ENCODE measurements at places on chromosomes 4 and X. TPM values are rescaled to one million over a fixed set of nuclear protein-coding genes. Genes with fewer than 3 reads are reported as not detected.

DNA sequence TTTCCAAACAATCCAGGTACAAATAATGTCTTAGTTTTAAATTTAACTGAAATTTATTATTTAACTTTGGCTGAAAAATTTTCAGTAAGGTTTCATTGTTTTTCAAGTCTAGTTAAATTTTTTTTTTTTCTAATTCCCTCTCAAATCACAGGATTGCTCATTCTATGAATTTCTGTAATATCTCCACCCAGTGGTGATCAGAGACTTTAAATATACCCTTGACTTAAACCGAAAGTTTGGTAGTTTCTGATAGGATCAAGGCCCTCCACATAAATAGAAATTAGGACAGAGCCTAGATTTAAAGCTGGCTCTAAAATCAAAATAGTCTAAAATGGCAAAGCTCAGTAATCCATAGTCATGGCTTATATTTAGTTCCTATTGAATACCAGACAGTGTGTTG, 175.4 kb downstream of the TBCK start:
- DNase-seq = no peak
- H3K27me3 ChIP-seq = no peaks in the 10 kb centered on the region
- no peak overlapping the region for H3K27ac ChIP-seq
- no peaks in the 10 kb centered on the region for H3K36me3 ChIP-seq

Gene PPP2R2C
- total RNA-seq = 19.2 TPM

- no peaks in the 10 kb centered on the region for H3K4me1 ChIP-seq
- no peak overlapping the region for H3K27ac ChIP-seq
- no peak overlapping the region for H3K4me3 ChIP-seq
- no peak for DNase-seq
- no peaks in the 10 kb centered on the region for H3K36me3 ChIP-seq
Observed at GRCh38 chr4:119032921-119033685, 102.5 kb upstream of the MYOZ2 start.

Gene SH3RF1
- total RNA-seq = 37.6 TPM

DNA sequence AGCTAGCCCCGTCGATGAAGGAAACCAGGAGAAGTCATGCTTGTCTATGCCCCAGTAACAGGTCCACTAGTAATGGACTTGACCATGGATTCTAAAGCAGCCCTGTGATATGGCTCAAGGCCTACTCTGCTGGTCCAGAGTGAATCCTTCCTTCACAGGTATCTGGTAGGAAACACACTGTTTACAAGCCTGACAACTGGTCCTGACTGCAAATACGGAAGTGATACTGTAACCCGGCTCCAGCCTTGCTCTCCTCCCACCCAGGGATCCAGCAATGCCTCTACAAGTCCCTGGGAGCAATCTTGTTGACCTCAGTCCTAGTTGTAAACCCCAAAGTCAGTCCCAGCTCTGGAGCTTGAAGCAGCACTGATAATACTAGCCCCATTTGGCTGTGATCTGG, 239.2 kb upstream of the GRID2 start:
- no peaks in the 10 kb centered on the region for H3K27me3 ChIP-seq
- no peaks in the 10 kb centered on the region for H3K4me1 ChIP-seq
- DNase-seq = no peak
- no peaks in the 10 kb centered on the region for H3K36me3 ChIP-seq

Gene PDLIM3
- total RNA-seq = 4.3 TPM

Gene USP17L22
- total RNA-seq = not detected

- no peak overlapping the region for H3K27ac ChIP-seq
- no peaks in the 10 kb centered on the region for H3K4me1 ChIP-seq
- no peaks in the 10 kb centered on the region for H3K27me3 ChIP-seq
Observed at GRCh38 chrX:11438767-11439166, 145.6 kb downstream of the AMELX start.

- H3K27ac ChIP-seq = no peak overlapping the region
- H3K36me3 ChIP-seq = no peaks in the 10 kb centered on the region
- H3K4me3 ChIP-seq = no peak overlapping the region
- DNase-seq = no peak
Observed at GRCh38 chrX:46209037-46209436, 336.2 kb downstream of the ZNF674 start.

- H3K27me3 ChIP-seq = no peaks in the 10 kb centered on the region
- H3K36me3 ChIP-seq = no peaks in the 10 kb centered on the region
- no peak overlapping the region for H3K4me3 ChIP-seq
- no peaks in the 10 kb centered on the region for H3K4me1 ChIP-seq
- H3K27ac ChIP-seq = no peak overlapping the region
Observed at GRCh38 chrX:17590892-17591740, 146.2 kb upstream of the SCML1 start.

Gene CSAG2
- total RNA-seq = 0.35 TPM

- no peaks in the 10 kb centered on the region for H3K27me3 ChIP-seq
- DNase-seq = peak; percentile 77
- no peak overlapping the region for H3K27ac ChIP-seq
- H3K4me3 ChIP-seq = no peak overlapping the region
- H3K36me3 ChIP-seq = no peaks in the 10 kb centered on the region
- H3K4me1 ChIP-seq = no peaks in the 10 kb centered on the region
Observed at GRCh38 chrX:31036895-31037294, 34.9 kb downstream of the FTHL17 start.

Gene DGAT2L6
- total RNA-seq = not detected

Gene TMEM31
- total RNA-seq = 1.00 TPM

Gene NOA1
- 20.7 TPM for total RNA-seq

Gene TKTL2
- total RNA-seq = not detected

GRCh38 chrX:109826954-109827708, 94.1 kb upstream of the ACSL4 start:
- no peaks in the 10 kb centered on the region for H3K27me3 ChIP-seq
- H3K4me1 ChIP-seq = no peaks in the 10 kb centered on the region
- DNase-seq = no peak

Gene ADGRG4
- not detected for total RNA-seq

GRCh38 chr4:12293906-12294525, 865.3 kb upstream of the HS3ST1 start:
- no peaks in the 10 kb centered on the region for H3K36me3 ChIP-seq
- no peak for DNase-seq
- no peak overlapping the region for H3K4me3 ChIP-seq
- H3K4me1 ChIP-seq = no peaks in the 10 kb centered on the region

DNA sequence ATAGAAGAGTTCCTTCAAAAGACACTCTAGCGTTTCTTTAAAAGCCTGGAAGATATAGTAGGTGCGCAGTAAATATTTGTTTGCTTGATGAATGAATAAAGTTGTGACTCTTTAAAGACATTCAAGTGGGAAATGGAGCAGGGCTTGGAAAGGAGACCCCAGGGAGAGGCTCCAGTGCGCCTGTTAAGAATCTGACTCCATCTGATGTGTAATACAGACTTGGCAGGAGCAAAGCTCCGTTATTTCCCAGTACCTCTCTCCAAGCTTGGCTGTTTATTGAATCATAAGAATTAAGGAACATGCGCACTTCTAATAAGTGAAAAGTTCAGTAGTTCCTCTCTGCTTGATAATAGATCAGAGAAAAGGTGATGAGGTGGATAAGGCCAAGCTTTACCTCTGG, 18.8 kb upstream of the KLHL8 start:
- H3K4me3 ChIP-seq = no peak overlapping the region
- H3K27me3 ChIP-seq = peaks cover 17% of the 10 kb centered on the region
- H3K27ac ChIP-seq = no peak overlapping the region
- peaks cover 3% of the 10 kb centered on the region for H3K4me1 ChIP-seq

DNA sequence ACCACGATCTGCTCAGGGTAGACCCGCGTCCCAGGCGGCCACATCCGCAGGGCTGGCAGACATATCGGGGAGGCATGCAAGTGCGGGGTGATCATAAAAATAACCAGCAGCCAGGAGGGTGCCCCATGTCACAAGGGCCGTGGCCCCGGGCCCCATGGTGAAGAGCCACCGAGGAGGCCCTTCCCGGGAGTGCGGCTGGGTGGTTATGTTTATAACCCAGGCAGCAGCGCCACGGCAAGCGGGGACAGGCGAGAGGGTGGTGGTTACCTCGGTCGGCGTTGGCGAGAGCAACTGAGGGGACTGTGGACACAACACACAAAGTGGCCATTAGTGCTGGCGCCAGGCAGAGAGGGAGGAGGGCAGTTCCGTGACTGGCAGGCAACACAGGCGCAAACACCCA, 92.7 kb upstream of the AFAP1 start:
- no peaks in the 10 kb centered on the region for H3K4me1 ChIP-seq
- H3K27me3 ChIP-seq = no peaks in the 10 kb centered on the region
- H3K27ac ChIP-seq = no peak overlapping the region

DNA sequence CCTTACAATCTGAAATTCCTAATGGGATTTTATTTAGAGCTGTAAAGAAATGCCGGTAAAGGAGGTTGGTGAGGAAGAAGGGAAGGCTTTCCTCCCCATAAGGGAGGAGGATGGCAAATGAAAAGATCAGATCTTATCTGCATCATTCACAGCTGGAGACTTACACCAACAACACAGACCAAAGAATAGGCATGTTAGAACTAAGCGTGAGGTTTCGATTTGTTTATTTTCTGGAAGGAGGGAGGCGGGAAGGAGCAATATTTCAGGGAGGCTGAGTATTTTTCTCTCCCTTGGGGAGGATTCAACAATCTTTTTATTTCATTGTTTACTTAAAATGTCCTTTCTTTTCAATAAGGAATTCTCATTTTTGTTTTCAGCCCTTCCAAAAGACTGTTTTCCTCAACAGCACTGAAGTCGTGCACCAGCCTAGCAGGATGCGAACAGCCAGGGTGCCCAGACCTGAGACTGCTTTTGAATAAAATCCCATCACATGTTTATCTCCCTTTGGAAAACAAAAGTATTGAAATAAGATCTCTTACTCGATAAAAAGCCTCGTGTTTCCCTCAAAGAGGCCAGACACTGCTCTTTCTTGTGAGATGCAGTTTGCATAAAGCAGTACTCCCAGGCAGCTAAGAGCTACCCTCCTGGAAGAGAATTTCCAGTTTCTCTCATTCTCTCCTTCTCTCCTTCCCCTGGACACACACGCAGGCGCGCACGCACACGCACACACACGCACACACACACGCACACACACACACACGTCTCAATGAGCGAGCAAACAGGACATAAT, 236.1 kb downstream of the MGST2 start:
- peaks cover 17% of the 10 kb centered on the region for H3K4me1 ChIP-seq
- peak overlapping the region; percentile 19 for H3K27ac ChIP-seq
- peak overlapping the region; percentile 38 for H3K4me3 ChIP-seq
- H3K27me3 ChIP-seq = no peaks in the 10 kb centered on the region

- H3K4me1 ChIP-seq = no peaks in the 10 kb centered on the region
- H3K27me3 ChIP-seq = no peaks in the 10 kb centered on the region
- H3K4me3 ChIP-seq = no peak overlapping the region
- H3K27ac ChIP-seq = no peak overlapping the region
- no peak for DNase-seq
Observed at GRCh38 chr4:62133101-62133897, 933.2 kb downstream of the ADGRL3 start.

Gene GRIA3
- 9.5 TPM for total RNA-seq

- H3K4me1 ChIP-seq = no peaks in the 10 kb centered on the region
- DNase-seq = no peak
- no peaks in the 10 kb centered on the region for H3K27me3 ChIP-seq
- H3K27ac ChIP-seq = peak overlapping the region; percentile 88
Observed at GRCh38 chr4:150236626-150237025, 158.4 kb downstream of the DCLK2 start.

DNA sequence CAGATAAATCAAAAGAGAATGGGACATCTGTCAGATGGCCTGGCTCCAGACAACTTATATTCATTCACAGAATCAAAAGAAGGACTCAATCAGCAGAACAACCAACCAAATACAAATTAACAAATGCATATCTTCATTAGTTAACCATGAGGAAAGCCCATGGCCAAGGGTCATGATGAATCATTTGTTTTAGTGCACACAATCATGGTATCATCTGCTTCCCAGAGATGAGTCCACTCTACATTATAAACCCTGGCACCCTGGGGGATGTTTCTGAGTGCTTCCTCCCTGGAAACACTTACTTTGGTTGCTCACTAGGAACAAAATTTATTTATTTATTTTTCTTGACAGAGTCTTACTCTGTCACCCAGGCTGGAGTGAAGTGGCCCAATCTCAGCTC, 453.3 kb upstream of the HS3ST1 start:
- no peak for DNase-seq
- no peaks in the 10 kb centered on the region for H3K36me3 ChIP-seq
- no peaks in the 10 kb centered on the region for H3K4me1 ChIP-seq
- no peak overlapping the region for H3K4me3 ChIP-seq

Gene TCEAL9
- 125 TPM for total RNA-seq

- no peak overlapping the region for H3K4me3 ChIP-seq
- no peak overlapping the region for H3K27ac ChIP-seq
- no peaks in the 10 kb centered on the region for H3K27me3 ChIP-seq
- no peaks in the 10 kb centered on the region for H3K36me3 ChIP-seq
- DNase-seq = no peak
Observed at GRCh38 chrX:15903186-15903681, 48.6 kb upstream of the AP1S2 start.

- H3K27me3 ChIP-seq = no peaks in the 10 kb centered on the region
- H3K4me3 ChIP-seq = no peak overlapping the region
- no peaks in the 10 kb centered on the region for H3K36me3 ChIP-seq
- DNase-seq = no peak
- no peaks in the 10 kb centered on the region for H3K4me1 ChIP-seq
Observed at GRCh38 chr4:184838249-184839074, 12.7 kb upstream of the ACSL1 start.

DNA sequence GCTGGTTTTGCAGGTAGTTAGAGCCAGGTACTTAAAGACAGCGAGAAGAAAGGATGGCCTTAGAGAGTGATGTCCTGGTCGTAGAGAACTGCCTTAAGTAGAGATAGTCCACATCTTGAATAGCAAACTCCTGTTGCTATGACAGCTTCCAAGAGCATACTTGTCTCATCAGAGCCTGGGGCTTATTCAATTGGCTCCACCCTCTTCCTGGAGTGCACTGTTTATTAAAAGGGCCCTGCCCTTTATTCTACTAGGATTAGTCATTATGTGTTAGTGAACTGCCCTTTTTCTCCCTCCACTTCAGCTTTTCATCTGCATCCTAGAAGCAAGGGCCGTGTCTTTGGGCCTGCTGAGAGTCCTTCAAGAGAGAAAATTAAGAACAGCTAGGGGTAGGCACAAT, 94.5 kb upstream of the EOLA2 start:
- no peaks in the 10 kb centered on the region for H3K4me1 ChIP-seq
- no peak overlapping the region for H3K4me3 ChIP-seq
- H3K36me3 ChIP-seq = no peaks in the 10 kb centered on the region
- H3K27me3 ChIP-seq = no peaks in the 10 kb centered on the region

DNA sequence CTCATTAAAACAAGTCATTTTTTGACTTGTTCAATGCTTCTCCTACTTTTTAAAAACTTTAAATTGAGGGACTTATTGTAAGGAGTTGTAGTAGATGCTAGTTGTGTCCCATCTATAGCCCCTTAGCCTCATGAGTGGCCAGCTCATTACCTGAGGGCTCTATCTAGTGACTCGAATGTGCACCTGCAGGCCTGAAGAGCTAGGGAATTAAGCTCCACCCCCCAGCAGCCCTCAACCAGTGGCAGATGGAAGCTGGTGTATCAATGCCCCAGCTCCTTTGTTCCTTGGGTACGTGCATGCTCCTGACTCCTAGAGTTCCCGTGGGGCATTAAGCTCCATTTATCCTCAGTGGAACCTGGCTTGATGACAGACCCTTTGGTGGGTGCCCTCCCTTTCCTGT, 146.7 kb upstream of the FAM9B start:
- no peak overlapping the region for H3K27ac ChIP-seq
- H3K27me3 ChIP-seq = no peaks in the 10 kb centered on the region
- H3K36me3 ChIP-seq = no peaks in the 10 kb centered on the region
- peak; percentile 59 for DNase-seq

Gene FGF5
- total RNA-seq = 0.32 TPM

Measured in endodermal cell (in vitro differentiated cells).